Cardiac fibroblast (primary cell): ENCODE measurements at places on chromosomes 3 and 15.

DNA sequence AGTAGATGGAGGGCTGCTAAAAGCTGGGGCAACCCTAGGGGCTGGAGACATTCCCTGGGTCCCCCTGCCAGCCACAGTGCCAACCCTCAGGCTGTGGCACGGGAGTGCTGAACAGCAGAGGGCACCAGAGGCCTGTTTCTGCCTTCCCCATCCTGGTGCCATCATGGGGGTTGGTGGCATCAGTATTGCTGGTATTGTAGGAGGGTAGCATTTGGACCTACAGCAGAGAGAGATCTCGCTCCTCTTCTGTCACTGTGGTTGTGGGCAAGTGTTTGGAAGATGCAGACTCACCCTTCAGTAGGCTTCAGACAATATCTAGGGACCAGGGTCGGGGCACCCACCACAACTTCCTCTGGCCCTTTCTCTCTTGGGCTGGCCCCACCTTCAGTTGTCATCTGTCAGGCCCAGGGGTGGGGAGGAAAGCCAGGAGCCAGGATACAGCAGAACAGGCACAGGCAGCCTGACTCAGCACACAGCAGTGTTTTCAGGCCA lies 123.5 kb downstream of the RPLP1 start:
- peak; percentile 44 for DNase-seq

- DNase-seq = no peak
These were observed 4.6 kb downstream of the ITGA11 start for GRCh38 chr15:68427366-68427765.

- no peak for DNase-seq
These were observed 6.0 kb upstream of the SLC6A1 start for GRCh38 chr3:10986592-10986991.

DNA sequence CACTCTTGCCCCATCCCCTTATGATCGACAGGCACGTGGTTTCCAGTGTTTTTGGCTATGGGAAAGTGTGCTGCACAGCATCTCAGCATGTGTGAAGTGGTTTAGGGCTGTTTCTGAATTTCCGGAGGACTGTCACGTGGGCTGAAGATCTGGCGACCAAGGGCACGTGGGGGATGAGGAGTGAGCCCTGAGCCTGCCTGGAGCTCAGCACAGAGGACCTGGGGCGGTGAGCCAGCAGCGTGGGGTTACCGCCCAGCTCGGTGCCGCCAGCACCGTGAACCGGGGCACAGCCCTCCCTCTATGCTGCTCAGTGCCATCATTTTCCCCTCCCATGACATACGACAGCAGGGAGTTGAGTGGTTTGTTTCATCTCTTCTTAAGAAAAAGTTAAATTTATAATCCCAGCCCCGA lies 150.2 kb downstream of the DNAJB8 start:
- no peak for DNase-seq

GRCh38 chr3:167318306-167318705 lies 61.8 kb downstream of the ZBBX start:
- no peak for DNase-seq

GRCh38 chr3:107990433-107990832 lies 100.4 kb downstream of the CD47 start:
- no peak for DNase-seq

DNA sequence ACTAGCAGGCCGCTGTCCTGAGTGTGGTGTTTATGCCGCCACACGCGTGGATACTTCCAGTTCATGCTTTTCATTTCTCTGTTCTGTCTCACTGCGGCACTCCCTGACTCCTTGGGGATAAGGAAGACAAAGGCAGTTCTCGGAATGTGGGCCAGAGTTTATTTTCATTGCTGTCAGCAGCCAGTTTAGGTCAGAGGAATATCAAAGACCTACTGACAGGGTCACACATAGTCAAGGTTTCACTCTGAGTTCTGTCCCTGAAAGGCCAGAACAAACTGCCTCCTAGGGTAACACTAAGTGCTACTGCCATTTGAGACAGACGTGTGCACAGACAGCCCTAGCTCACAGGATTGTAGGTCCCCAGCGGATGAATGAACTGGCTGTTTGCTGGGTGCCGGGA lies 27.3 kb upstream of the SPTBN5 start:
- DNase-seq = peak; percentile 42

DNA sequence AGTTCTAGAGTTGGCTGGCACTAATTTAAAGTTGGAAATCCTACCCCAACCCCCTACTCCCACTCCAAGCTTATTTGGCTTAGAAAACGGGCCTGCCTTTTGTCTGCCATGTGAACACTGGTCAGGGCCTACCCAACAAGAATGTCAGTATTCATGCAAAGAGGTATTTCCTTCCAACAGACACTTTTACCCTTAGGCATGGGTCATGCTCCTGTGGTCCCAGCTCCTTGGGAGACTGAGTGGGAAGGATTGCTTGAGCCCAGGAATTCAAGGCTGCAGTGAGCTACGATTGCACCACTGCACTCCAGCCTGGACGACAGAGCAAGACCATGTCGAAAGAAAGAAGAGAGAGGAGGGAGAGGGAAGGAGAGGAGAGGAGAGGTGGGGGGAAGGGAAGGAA lies 137.5 kb upstream of the LRTM1 start:
- DNase-seq = no peak

- DNase-seq = no peak
These were observed 10.0 kb upstream of the PRKAR2A start for GRCh38 chr3:48857641-48858040.

GRCh38 chr3:74527566-74527965 lies 86.9 kb downstream of the CNTN3 start:
- DNase-seq = no peak

GRCh38 chr3:194084284-194084683 lies 51.7 kb upstream of the HES1 start:
- no peak for DNase-seq

DNA sequence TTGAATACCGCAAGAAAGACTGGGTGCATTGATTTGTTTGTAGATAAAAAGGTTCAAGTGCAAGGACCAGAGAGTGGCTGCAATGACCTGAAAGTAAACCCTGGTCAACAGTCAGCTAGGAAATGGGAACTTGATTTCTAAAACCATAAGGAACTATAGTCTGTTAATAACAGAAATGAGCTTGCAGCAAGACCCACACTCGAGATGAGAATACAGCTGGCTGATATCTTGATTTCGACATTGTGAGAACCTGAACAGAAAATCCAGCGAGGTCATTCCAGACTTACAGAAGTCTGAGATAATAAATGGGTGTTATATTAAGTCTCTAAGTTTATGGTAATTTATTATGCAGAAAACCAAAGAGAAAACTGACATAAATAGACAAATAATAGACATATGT lies 177.3 kb downstream of the NFKBIZ start:
- no peak for DNase-seq

DNA sequence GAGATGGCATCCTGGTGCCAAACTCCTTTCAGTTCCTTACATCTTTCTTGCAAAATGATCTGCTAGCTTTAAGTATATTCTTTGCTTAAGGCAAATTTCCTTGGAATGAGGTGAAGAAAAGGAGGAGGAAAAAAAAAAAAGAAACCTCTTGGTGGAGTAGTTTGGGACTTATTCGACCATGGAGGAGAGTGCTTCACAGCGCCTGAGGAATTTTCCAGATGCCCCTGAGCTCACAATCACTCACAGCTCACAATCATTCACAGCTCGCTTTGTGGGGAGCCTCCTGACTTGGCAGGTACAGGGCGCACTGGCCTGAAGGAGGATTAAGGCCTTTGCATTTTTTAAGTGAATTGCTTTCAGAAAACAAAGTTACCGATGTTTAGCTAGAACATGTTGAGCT lies 53.9 kb downstream of the BOC start:
- no peak for DNase-seq

- peak; percentile 3 for DNase-seq
These were observed at the start of gene IQSEC1 for GRCh38 chr3:13073326-13074005. TSS of gene IQSEC1 (minus strand) at chr3:13073429. CDS start at chr3:13073014, 415 bp downstream.

- no peak for DNase-seq
These were observed 482.2 kb downstream of the SQOR start for GRCh38 chr15:46117071-46117470.

- DNase-seq = no peak
These were observed 228.0 kb downstream of the FMN1 start for GRCh38 chr15:32966512-32966911.

- DNase-seq = no peak
These were observed 60.5 kb upstream of the ULK4 start for GRCh38 chr3:42022355-42022754.

DNA sequence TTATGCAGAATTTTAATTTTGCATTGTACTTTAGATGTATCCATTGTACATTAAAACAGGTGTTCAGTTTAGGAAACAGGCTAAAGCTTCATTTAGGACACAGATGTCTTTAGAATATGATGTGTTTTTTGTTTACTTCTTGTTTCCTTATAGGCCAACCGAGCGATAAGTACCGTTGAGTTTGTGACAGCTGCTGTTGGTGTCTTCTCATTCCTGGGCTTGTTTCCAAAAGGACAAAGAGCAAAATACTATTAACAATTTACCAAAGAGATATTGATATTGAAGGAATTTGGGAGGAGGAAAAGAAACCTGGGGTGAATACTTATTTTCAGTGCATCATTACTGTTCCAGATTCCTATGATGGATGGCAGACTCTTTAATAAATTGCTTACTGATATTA lies 29.4 kb downstream of the PLAAT1 start:
- no peak for DNase-seq

DNA sequence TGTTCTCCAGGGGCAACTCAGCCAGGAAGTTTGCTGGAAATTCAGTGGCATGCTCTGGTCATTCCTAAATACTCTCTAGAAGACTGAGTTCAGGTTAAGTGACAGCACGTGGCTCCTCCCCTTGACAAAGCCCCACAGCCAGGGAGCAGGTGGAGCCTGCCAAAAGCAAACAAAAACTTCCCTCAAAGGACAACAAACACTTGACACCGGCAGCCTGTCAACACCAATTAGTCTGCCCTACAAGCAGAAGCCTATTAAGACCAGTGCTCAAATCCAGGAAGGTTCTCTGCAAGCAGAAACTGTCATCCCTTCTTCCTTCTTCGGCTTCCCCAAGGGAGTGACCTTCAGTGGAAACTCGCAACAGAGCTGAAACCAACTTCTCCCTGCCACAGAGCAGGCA lies 5.0 kb downstream of the MEX3B start:
- DNase-seq = no peak

DNA sequence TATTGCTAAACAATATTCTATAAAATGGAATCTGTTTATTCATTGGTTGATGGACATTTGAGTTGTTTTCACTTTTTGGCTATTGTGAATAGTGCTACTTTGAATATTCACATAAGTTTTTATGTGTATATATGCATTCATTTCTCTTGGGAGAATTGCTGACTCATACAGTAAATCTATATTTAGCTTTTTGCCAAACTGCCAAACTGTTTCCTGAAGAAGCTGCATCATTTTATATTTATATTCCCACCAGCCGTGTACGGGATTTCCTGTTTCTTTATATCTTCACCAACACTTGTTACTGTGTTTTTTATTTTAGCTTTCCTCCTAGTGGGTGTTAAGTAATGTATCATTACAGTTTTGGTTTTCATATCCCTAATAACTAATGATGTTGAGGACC lies 12.5 kb upstream of the TCAIM start:
- DNase-seq = peak; percentile 39

DNA sequence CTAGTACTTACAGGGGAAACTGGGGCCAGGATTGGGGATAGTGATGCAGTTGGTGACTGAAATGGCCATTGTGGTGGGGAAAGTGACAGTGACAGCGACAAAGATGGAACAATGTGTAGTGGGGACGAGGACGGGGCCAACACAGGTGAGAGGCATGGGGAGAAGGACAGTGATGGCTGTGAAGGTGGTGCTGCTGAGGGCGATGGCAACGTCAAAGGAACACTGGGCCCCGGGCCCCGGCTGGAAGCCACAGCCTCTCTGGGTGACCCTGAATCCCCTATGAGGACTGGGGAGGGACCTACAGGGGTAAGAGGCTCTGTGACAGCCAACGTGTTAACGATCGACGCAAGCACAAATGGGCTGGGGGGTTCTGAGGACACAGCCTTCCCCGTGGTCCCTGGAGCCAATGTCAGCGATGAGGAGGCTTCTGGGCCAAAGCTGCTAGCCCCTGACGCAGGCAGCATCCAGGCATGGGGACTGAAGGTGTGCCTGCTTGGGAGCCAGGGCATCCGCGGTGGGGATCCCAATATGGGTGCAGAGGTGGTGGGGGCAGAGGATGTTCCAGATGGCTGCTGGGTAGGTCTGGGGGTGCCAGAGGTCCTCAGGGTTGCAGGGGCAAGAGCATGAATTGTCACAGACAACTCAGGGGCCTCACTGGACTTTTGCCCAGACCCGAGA lies 25.2 kb upstream of the GOLGA6C start:
- DNase-seq = no peak

- peak; percentile 10 for DNase-seq
These were observed 1.5 kb downstream of the RPN1 start for GRCh38 chr3:128648940-128649663.

DNA sequence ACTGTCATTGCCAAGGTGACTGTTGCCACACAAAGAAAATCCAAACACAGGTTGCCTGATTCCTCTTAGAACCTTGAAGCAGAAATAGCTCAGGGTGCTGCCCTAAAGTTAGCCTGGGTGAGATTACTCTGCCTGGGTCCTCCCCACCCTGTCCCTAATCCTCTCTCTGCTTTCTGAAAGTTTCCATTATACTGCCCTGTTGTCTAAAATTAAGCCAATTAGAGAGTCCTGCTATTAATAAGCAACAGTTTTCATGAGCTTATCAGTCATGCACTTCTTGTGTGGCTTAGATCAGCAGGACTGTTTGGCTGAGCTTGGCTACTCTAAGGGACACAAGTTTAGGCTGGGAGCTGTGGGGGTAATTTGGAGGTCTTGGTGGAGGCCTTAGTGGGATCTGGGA lies 334.7 kb upstream of the LRRFIP2 start:
- no peak for DNase-seq

DNA sequence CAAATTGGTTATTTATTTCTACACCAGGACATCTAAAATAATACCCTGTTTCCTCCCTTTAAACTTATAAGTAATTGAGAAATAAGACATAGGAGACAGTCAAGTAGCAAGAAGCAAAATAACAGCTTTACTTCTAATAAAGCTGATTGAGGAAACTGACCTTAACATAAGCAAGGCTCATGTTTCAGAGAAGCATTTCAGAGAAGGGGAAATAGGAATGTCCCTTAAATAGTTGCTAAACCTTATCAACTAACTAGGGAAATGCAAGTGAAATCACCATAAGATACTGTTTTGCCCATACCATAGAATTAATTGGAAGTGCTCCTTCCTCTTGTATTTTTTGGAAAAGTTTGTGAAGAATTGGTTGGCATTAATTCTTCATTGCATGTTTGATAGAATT lies 84.9 kb downstream of the B3GALNT1 start:
- no peak for DNase-seq

DNA sequence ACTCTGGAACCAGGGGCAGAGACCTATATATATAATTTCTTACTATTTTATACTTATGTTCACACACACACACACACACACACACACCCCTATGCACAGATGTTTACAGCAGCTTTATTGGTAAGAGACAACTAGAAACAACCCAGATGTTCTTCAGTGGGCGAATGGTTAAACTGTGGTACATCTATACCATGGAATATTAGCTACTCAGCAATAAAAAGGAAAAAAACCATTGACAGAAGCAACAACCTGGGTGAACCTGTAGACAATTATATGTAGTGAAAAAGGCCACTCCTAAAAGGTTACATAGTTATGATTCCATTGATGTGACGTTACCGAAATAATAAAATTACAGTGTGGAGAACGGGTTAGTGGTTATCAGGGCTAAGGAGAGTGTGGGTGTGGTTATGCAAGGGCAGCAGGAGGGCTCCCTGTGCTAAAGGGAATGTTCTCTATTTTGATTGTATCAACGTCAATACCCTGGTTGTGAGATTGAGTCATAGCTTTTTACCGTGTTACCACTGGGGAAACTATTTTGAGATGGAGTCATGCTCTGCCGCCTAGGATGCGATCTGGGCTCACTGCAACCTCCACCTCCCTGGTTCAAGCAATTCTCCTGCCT lies 85.5 kb downstream of the FLNB start:
- peak; percentile 24 for DNase-seq

- DNase-seq = no peak
These were observed 229.5 kb upstream of the PRICKLE2 start for GRCh38 chr3:64454768-64455167.
